ENCODE measurements at places on chromosomes 11 and 22.

- DNase-seq = no peak
Measured at GRCh38 chr11:47523490-47524225, 29.3 kb downstream of the CELF1 start.

DNA sequence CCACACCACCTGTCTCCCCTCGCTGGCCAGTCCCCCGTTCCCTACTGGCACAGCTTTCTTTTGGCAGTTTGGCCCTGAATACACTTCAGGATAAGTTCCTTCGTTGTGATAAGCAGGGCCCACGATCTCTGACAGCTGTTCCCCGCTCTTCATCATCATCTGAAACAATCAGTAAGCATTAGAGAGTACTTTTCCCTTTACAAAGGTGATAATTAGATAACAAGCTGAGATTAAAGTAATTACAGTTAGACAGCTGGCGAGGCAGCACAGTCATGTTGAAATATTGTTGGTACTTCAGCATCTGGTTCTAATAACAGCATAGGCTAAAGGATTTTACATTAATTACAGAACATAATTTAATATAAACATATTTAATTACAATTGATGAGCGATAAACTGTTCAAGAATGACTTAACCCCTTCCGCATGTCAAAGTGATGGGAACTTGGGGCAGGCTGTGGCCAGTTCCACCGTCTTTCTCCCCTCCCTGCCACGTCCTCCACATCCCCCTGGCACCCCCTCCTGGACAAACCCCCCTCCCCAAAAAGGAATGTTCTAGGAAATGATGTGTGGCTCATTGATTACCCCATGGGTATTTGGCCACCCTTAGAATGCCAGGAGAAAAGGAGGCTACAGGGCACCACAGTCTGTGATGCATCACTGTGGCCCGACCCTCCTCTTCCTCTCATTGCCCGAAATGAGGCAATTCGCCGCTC lies 134.9 kb downstream of the RCN1 start:
- no peak for DNase-seq

GRCh38 chr11:121890946-121891515 lies 225.0 kb downstream of the BLID start:
- DNase-seq = no peak

GRCh38 chr11:18254781-18255361 lies 6.4 kb upstream of the SAA2 start:
- DNase-seq = no peak

- DNase-seq = no peak
Measured at GRCh38 chr11:127098684-127099083, 98.1 kb upstream of the KIRREL3 start.

DNA sequence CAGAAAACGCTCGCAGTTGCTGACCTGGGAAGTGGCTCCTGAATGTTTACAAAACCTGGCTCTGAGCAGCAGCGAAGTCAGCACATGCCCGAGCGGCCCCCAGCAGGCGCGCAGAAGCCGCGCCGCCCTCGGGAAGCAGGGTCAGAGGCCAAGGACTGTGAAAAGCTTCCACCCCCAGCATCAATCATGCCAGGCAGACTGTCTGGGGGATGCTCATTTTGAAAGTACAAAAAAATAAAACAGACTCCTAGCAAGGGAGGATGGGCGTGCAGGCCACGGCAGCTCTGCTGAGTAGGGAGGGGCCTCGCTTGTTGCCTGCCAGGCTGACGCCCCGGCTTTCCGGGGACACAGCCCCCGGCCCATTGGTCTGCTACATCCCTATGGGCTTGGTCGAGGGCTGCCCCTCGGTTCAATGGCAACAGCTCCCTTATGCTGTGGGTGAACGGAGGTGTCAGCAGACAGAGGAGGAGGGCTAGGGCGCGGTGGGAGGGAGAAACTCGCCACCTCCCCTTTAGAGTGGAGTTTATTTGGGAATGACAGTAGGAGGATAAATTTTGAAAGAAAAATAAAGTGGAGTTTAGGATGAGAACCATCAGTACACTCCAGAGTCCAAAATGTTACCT lies 37.7 kb upstream of the GNB1L start:
- no peak for DNase-seq

DNA sequence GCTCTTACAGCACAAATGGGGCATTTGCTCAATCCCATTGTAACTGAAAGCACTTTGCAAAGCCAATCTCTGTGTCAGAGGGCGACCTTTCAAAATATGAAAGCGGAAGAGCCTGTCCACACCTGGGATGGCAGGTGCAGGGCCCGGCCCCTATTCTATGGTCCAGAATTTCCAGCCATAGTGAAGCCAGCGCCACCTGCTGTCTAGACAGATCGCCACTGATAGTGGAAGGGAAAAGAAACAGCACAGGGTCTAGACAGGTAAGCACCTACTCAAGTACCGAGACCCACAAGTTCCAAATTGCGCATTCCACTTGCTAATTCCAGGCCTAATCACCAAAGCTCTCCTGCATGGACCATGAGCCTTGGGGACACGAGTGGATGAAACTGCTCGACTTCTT lies 141.4 kb downstream of the NTM start:
- no peak for DNase-seq

DNA sequence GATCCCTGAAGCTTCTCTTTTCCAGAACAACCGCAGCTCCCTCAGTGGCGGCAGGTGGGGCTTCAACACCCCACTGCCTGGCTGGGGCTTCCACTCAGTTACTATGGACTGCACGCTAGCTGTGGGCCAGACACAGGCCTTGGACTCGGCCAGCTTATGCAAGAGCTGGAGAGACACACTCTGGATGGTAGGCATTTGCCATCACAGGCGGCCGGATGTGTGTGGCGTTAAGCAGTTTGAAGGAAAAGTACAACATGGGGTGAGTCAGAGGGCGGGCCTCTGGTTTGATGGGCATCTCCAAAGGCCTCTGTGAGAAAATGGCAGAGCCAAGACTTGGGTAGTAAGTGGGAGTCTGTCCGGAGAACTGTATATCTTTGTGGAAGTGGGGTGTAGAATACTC lies 17.6 kb downstream of the KCNJ4 start:
- no peak for DNase-seq

GRCh38 chr11:72235351-72236057 lies 8.5 kb downstream of the PHOX2A start:
- no peak for DNase-seq

- no peak for DNase-seq
Measured at GRCh38 chr11:72772059-72772458, 19.9 kb upstream of the ARAP1 start.

DNA sequence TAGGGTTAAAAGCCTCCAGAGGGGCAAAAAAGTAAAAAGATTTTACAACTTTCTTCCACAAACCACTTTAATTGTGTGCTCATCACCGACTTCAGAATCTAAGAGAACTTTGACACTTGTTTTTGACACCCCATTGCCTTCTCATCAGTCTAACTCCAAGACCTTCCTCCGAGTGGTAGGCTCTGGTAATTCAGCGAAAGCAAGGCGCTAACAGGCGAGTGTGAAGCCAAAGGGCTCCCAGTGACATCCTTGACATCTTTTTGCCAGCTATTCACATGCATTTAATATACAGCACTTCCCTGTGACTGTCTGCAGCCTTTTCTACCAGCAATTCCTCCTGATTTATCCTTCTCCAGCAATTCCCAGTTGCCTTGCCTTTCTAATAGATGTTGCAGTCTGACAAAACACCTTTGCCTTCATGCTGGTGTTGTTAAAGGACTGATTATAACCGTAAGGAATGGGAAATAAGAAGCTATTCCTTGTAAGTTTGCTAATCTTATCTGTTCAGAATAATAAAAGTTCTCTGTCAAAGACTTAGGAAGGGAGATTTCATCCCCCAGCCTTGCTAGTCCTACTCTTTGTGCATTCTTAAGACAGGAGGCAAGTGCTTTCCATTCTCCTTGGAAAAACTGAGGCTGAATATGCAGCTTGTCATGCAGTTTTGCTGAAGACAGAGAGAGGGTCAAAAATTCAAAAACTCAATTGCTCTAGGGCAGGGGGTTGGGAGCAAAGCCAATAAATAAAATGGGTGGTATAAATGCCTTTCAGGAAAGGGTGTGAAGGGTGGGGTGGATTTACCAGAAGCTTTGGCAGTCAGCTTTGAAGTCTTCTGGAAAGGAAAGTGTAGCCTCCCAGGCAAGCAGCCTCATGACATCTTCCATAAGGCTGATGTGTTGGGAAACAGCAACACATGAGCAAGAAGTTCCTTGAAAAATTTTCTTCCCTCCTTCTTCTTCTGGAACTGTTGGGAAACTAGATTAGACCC lies 39.1 kb downstream of the SNX19 start:
- DNase-seq = no peak
